Ovary (tissue), 10 donors: ENCODE measurements at places on chromosomes 2 and 18. TPM values are rescaled to one million over a fixed set of nuclear protein-coding genes. Genes with fewer than 3 reads are reported as not detected.

GRCh38 chr2:64492821-64493220, 31.3 kb upstream of the AFTPH start:
- DNase-seq: no peak

DNA sequence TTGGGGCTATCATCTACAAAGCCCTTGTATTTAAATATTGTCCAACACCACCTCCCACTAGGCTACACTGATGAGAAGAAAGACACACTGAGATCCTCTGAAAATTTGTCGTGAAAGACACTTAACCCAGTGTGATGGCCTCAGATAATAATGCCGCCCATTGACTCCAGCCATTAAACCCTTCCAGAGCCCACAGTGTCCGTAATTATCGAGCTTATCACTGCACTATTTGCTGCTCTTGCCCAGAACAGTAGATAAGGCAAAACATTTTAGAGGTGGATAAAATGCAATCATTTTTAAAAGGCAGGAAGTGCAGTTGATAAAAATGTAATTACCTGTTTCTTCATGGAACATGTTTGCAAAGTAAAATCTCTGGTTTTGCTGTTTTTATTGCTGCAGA, 121.3 kb upstream of the DDX18 start:
- no peak for DNase-seq

DNA sequence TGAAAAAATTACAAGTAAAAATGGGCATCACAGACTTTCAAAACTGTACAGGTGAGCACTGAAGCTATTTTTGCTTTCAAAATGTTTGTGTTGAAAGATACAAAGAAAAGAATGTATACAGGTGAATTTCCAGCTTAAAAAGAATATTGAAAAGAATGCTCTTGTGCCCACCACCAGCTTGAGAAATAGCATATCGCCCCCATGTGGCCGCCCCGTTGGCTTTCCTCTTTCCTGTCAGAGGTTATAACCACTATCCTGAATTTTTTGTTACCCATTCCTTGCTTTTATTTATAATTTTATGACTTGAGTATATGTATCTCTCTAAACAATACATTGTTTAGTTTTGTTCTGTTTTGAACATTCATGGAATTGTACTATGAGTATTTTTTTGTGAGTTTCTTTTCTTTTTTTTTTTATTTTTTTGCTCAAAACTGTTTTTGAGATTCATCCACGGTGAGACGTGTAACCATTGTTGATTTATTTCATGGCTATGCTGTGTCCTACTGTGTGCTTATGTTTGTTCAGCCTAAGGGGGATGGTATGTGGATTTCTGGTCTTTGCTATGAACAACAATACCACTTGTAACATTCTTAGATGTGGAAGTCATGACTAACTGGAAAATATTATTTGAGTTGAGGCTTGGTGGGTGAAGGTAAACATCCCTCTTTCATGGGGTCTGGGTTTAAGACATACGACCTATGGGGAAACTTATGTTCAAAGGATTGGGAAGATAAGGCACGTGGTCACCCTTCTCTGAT, 11.6 kb downstream of the TRPM8 start:
- DNase-seq: no peak

LCT gene
- not detected for polyA plus RNA-seq

CNGA3 gene
- 0.10 TPM for polyA plus RNA-seq

- DNase-seq: no peak
These were observed 47.3 kb downstream of the RFTN2 start for GRCh38 chr2:197628043-197628500.

DNA sequence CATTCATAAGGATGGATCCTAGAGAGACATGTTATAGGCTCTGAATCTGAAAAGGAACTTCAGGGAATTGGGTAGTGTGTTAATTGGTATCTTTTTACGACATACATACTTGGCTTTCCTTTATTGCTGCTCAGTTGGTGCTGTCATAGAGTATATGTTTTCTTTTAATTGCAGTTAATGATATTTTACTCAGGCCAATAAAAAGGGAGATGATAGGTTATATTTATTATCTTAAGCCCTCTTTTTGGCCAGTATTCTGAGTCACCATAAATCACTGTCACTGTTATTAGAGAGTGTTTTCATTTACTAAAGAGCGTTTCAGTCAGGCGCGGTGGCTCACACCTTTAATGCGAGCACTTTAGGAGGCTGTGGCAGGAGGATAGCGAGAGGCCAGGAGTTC, 47.6 kb downstream of the RALBP1 start:
- DNase-seq: no peak

- no peak for DNase-seq
These were observed 1.5 kb downstream of the ODC1 start for GRCh38 chr2:10446631-10447030.

UGT1A5 gene
- not detected for polyA plus RNA-seq

GRCh38 chr2:238106339-238106697, 6.2 kb downstream of the ESPNL start:
- no peak for DNase-seq

DNA sequence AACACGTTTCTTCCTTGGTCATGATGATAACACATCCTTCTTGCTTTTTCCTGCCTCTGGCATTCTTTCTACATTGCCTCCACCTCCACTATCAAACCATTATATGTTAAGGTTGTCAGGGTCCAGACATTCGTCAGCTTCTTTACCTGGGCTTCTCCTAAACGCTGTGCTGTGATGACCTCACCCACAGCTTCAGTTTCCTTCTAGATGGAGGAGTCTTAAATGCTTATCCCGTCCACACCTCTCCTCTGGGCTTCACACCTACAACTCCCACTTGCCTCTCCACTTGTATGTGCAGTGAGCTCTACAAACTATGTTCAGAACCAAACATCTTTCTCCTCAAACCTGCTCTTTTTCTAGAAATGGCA, 666 bp upstream of the STAT1 start:
- no peak for DNase-seq

- DNase-seq: no peak
These were observed 114.3 kb upstream of the PNPT1 start for GRCh38 chr2:55807900-55808299.

GRCh38 chr18:9700261-9700796, 7.8 kb upstream of the RAB31 start:
- DNase-seq: no peak

PPP1R1C gene
- polyA plus RNA-seq: 0.90 TPM

SPRED2 gene
- 32.0 TPM for polyA plus RNA-seq

IL1RL1 gene
- polyA plus RNA-seq: 2.1 TPM

GRCh38 chr2:100021791-100022340, 120.5 kb downstream of the AFF3 start:
- no peak for DNase-seq

ANKRD30BL gene
- polyA plus RNA-seq: 0.10 TPM

GRCh38 chr2:224126003-224126402, 86.9 kb upstream of the SERPINE2 start:
- no peak for DNase-seq

ANXA4 gene
- 71.8 TPM for polyA plus RNA-seq
